Pancreas (tissue), 10 donors: ENCODE measurements at places on chromosomes 4 and X. TPM values are rescaled to one million over a fixed set of nuclear protein-coding genes. Genes with fewer than 3 reads are reported as not detected.
A peak's percentile ranks its signal among the peaks of the same experiment; 100 is the strongest.

- H3K4me1 ChIP-seq: no peaks in the 10 kb centered on the region
- no peak overlapping the region for H3K27ac ChIP-seq
- DNase-seq: no peak
- H3K36me3 ChIP-seq: no peaks in the 10 kb centered on the region
- no peaks in the 10 kb centered on the region for H3K27me3 ChIP-seq
Observed at GRCh38 chr4:146379744-146380143, 142.0 kb downstream of the SLC10A7 start.

DNA sequence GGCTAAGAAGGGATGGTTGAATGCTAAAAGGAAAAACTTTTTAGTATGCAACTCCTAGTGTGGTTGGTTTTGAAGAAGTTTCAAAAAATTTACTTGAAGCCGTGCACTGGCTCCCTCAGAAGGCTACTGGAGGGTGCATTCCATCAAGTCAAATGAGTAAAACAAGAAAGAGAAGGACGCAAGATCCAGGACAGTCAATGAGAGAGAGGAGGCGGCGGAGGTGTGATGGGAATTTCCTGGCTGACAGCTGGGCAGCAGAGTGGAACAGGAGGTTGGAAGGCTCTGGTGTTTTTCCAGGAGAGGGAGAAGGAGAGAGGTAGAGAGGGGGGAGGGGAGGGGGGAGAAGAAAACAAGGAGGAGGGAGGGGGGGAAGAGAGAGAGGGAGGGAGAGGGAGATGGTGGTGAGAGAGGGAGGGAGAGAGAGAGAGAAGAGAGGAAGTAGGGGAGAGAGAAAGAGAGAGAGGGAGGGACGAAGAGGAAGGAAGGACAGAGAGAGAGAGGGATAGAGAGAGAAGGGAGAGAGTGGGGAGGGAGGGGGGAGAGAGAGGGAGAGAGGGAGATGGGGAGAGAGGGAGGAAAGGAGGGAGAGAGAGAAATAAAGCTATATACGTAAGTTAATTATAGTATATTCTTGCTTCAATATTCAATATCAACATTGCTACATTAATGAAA, 126.4 kb downstream of the SH3KBP1 start:
- H3K27ac ChIP-seq: no peak overlapping the region
- H3K4me1 ChIP-seq: no peaks in the 10 kb centered on the region
- no peak for DNase-seq
- no peak overlapping the region for H3K4me3 ChIP-seq
- H3K27me3 ChIP-seq: no peaks in the 10 kb centered on the region

- H3K27me3 ChIP-seq: no peaks in the 10 kb centered on the region
- no peaks in the 10 kb centered on the region for H3K36me3 ChIP-seq
- no peak overlapping the region for H3K4me3 ChIP-seq
Observed at GRCh38 chrX:103151799-103152198, 58.9 kb upstream of the NXF3 start.

DNA sequence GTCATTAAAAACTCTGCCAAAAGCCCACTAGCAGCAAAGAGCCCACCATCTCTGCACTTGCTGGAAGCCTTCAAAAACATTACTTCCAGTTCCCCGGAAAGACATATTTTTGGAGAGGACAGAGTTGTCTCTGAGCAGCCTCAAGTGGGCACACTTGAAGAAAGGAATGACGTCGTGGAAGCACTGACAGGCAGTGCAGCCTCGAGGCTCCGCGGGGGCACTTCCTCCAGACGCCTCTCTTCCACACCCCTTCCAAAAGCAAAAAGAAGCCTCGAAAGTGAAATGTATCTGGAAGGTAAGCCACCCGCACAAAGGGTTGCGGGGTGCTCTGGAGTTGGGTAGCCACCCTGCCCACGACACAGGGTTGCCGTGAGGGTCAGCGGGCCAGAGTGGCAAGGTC, 25.9 kb downstream of the OFD1 start:
- peaks cover 6% of the 10 kb centered on the region for H3K4me1 ChIP-seq
- no peak overlapping the region for H3K4me3 ChIP-seq
- no peaks in the 10 kb centered on the region for H3K36me3 ChIP-seq
- H3K27ac ChIP-seq: no peak overlapping the region
- DNase-seq: no peak

DNA sequence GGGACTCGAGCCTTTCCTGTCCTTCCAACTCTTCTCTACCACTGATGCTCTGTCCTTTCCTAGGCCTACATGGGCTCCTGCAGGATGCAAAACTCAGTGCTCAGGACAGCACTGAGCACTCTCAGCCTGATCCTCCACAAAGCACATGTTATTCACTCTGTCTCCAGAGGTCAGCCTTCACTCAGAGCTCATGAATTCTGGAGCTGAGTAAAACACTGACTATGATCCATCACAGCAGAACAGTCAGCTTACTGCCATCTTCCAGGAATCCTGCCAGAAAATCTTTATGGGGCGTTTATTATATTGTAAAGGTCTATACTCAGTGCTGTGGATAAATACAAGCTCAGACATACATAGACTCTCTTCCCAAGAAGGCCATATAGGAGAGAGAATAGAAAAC, 121.5 kb upstream of the CPEB2 start:
- no peaks in the 10 kb centered on the region for H3K4me1 ChIP-seq
- H3K27me3 ChIP-seq: no peaks in the 10 kb centered on the region
- H3K36me3 ChIP-seq: no peaks in the 10 kb centered on the region
- no peak overlapping the region for H3K27ac ChIP-seq

DNA sequence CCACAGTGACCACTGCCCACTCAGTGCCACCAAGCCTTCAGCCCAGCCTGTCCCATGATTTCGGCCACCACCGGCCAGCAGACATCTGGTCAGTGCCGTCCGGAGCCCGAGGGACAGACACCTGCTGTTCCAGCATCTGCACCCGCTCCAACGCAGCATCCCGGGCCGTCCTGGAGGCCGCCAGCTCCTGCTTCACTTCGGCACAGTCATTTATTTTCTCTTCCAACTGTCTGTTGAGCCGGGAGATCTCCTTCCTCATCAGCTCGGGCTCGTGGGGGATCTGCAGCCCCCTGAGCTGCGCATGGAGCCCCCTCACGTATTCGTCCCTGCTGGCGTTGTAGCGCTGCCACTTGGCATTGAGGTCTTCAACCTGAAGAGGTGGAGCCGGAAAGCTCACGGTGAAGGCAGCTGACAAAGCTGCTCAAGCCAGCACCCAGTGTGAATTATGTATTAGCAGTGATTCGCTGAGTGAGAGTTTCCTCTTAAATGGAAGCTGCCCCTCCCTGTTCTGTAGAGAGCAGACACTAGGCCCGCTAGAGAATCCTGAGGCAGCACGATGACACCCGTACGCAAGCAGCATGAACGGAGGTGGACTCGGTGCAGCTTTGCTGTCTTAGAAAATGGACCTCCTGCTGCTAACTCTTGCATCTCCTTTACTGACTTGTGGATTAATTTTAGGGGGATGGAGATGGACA, 11.4 kb downstream of the TNIP2 start:
- H3K4me3 ChIP-seq: no peak overlapping the region
- H3K36me3 ChIP-seq: peaks cover 26% of the 10 kb centered on the region
- no peak overlapping the region for H3K27ac ChIP-seq
- no peaks in the 10 kb centered on the region for H3K4me1 ChIP-seq

GRCh38 chr4:117334451-117335188, 249.2 kb upstream of the TRAM1L1 start:
- DNase-seq: no peak
- H3K36me3 ChIP-seq: no peaks in the 10 kb centered on the region
- H3K27me3 ChIP-seq: no peaks in the 10 kb centered on the region
- no peak overlapping the region for H3K27ac ChIP-seq

DNA sequence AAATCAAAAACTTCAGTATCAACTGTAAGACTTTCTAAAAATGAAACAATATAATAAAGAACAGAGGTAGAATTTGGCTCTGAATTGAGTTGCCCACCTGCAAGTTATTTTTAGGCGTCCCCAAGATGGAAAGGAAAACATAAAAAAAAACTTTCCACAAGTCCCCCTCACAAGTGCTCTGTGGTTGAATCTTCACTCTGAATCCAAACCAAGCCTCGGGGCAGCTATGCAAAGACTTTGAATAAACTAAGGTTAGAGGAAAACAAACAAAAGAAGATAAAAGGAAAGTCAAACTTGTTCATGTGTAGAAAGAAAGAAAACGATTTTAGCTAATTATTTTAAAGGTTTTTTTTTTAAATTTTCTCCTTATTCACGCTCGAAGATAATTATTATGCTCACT, 372.4 kb upstream of the SLIT2 start:
- no peak overlapping the region for H3K27ac ChIP-seq
- no peak for DNase-seq
- H3K27me3 ChIP-seq: no peaks in the 10 kb centered on the region

DNA sequence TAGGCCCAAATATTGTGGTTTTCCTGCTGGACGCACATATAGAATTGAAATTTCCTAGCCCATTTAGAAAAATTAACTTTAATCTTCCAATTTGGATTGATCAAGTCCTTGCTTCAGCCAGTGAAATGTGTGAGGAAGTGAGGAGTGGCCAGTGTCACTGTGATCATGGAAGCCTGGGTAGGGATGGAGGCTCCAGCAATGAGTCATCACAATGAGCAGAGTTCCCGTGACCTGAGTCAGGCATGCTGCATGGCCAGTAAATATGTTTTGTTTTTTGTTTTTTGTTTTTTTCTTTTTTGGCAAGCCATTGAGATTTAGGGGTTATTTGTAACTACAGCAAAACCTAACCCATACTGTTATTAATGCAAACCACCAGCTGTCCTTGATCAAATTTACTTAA, 52.1 kb downstream of the IDS start:
- no peaks in the 10 kb centered on the region for H3K36me3 ChIP-seq
- H3K4me1 ChIP-seq: no peaks in the 10 kb centered on the region
- H3K27me3 ChIP-seq: no peaks in the 10 kb centered on the region
- no peak overlapping the region for H3K27ac ChIP-seq

GRCh38 chr4:47836641-47837093, 1.2 kb downstream of the CORIN start:
- H3K36me3 ChIP-seq: no peaks in the 10 kb centered on the region
- DNase-seq: peak; percentile 81
- H3K4me1 ChIP-seq: peaks cover 5% of the 10 kb centered on the region
- no peak overlapping the region for H3K27ac ChIP-seq
- peak overlapping the region; percentile 44 for H3K4me3 ChIP-seq

GRCh38 chrX:141320801-141321200, 78.5 kb upstream of the SPANXC start:
- no peaks in the 10 kb centered on the region for H3K36me3 ChIP-seq
- H3K4me3 ChIP-seq: no peak overlapping the region
- H3K27me3 ChIP-seq: no peaks in the 10 kb centered on the region
- DNase-seq: no peak

GRCh38 chr4:125044886-125045285, 269.9 kb upstream of the FAT4 start:
- no peak overlapping the region for H3K4me3 ChIP-seq
- H3K36me3 ChIP-seq: no peaks in the 10 kb centered on the region
- no peak overlapping the region for H3K27ac ChIP-seq
- no peak for DNase-seq
- no peaks in the 10 kb centered on the region for H3K27me3 ChIP-seq
- no peaks in the 10 kb centered on the region for H3K4me1 ChIP-seq

AVPR2 gene
- total RNA-seq: 0.46 TPM

DNA sequence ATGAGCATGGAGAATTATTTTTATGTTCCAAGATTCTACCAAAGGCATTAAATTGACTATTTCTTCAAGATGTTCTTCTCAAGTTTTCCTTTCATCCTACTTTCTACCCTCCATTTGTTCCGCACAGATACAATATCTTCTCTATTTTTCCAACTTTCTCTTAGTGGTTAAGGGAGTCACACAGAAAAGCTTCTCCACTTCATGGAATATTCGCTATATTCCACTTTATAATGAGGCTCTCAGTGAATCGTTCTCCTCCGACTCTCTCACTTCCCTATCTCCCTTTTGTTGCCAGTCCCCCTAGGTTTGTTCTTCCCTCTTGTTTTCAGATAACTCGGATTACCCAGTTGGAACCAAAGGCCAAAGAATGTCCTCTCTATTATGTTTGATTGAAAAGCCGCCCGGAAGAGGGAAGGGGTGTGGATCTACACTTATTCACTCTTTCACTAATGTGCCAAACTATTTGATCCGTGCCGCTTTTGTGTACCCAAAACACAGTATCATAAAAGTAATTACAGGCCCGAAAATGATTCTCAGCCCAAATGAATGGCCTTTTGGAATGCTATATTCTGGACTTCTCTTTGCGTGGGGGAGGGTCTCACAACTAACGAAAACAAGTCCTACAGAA, 1.2 kb downstream of the SH3D19 start:
- DNase-seq: no peak
- H3K4me1 ChIP-seq: peaks cover 12% of the 10 kb centered on the region
- peak overlapping the region; percentile 61 for H3K27ac ChIP-seq
- H3K4me3 ChIP-seq: peak overlapping the region; percentile 76
- no peaks in the 10 kb centered on the region for H3K36me3 ChIP-seq

ODAM gene
- total RNA-seq: not detected

MID1 gene
- total RNA-seq: 19.2 TPM

OPHN1 gene
- 2.0 TPM for total RNA-seq

GRCh38 chr4:160772668-160773067, 1391.1 kb downstream of the FSTL5 start:
- DNase-seq: no peak
- no peak overlapping the region for H3K4me3 ChIP-seq
- no peaks in the 10 kb centered on the region for H3K36me3 ChIP-seq

GRCh38 chr4:84099599-84099998, 399.5 kb downstream of the NKX6-1 start:
- H3K36me3 ChIP-seq: no peaks in the 10 kb centered on the region
- DNase-seq: no peak
- no peak overlapping the region for H3K4me3 ChIP-seq
- H3K27ac ChIP-seq: no peak overlapping the region

NUP62CL gene
- 2.7 TPM for total RNA-seq

- H3K4me3 ChIP-seq: no peak overlapping the region
- no peak overlapping the region for H3K27ac ChIP-seq
- H3K36me3 ChIP-seq: no peaks in the 10 kb centered on the region
Observed at GRCh38 chr4:83875437-83875836, 339.5 kb downstream of the GPAT3 start.

- H3K36me3 ChIP-seq: no peaks in the 10 kb centered on the region
- DNase-seq: no peak
- no peak overlapping the region for H3K4me3 ChIP-seq
- no peaks in the 10 kb centered on the region for H3K27me3 ChIP-seq
- H3K4me1 ChIP-seq: no peaks in the 10 kb centered on the region
Observed at GRCh38 chrX:67721321-67721720, 177.5 kb downstream of the AR start.

DNA sequence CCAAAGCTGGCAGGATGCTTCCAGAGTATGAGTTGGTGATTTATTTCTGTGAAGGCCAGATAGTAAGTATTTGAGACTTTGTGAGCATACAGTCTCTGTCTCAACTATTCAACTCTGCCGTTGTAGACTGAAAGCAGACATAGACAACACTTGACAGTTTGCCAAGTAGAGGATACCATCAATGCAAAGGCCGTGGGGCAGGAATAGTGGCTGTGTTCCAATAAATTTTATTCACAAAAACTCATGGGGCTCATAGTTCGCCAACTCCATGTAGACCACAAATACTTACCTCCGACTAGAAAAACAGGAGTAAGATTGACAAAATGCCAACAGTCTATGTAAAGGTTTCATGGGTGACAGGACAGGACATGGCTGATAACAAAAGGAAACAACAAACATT, 3.7 kb upstream of the PIR start:
- no peak overlapping the region for H3K27ac ChIP-seq
- H3K4me1 ChIP-seq: peaks cover 4% of the 10 kb centered on the region
- no peak for DNase-seq
- H3K4me3 ChIP-seq: no peak overlapping the region
- H3K36me3 ChIP-seq: no peaks in the 10 kb centered on the region
- no peaks in the 10 kb centered on the region for H3K27me3 ChIP-seq

XK gene
- total RNA-seq: 4.0 TPM
